ENCODE measurements at places on chromosomes 2 and 18.

- DNase-seq, result no peak
Measured at GRCh38 chr2:207819021-207819797, 49.5 kb upstream of the FZD5 start.

GRCh38 chr2:58918141-58918540, 677.0 kb upstream of the FANCL start:
- no peak for DNase-seq

- no peak for DNase-seq
Measured at GRCh38 chr2:42498497-42498896, 4.7 kb upstream of the KCNG3 start.

GRCh38 chr18:76488190-76488589, 6.9 kb downstream of the ZNF516 start:
- DNase-seq, result no peak

DNA sequence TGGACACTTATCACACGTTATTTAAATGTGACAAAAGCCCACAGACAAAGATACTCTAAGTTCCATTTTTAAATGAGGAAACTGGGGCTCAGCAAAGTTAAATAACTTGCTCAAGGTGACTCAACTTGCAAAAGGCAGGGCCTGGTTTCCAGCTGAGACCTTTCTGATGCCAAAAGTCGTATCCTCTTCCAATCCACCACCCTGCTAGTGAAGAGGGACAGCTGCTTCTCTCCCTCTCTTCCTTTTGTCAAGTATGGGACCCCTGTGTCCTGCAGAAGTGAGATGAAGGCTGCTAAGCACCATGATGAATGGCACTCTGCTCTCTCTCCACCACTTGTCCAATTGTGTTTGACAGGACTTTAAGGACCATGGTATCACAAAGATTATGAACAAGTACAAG, 140.9 kb downstream of the DYM start:
- DNase-seq, result no peak

- no peak for DNase-seq
Measured at GRCh38 chr2:6168485-6168884, 476.3 kb downstream of the SOX11 start.

DNA sequence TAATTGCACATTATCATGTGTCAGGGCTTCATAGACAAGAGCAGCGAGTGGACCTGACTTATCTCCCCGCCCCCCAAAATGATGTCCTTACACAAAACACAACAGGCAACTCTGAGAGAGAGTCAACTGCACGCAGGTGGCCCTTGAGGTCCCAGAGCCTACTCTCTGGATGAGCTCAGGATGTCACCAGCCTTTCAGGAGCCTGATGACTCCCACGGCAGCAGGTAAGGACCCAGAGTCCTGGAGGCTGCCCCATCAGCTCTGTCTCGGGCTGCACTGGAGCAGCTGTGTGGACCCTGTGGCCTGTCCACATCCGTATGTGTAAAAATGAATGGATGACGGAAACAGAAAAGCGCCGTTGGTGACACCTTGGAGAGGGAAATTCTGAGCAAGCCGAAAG, 130.9 kb downstream of the HDAC4 start:
- DNase-seq, result no peak

GRCh38 chr2:224841910-224842309, 125.7 kb upstream of the CCDC195 start:
- DNase-seq, result no peak

DNA sequence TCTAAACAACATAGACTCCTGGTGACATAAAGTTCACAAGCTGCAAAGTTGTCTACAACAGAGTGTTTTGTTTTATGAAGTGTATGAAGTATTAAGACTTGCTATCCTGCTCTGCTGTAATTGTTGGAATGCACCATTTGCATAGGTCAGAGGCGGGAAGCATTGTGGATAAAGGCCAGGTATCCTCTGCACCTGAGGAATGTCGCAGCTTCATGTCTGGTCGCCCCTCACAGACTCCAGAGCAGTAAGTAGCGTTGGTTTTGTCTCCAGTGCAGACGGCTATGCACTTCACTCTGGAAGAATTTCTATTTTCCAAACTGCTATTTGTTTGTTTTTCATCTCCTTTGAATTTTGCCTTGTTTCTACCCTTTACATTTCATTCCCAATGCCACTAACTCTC, 63.1 kb downstream of the UNC80 start:
- no peak for DNase-seq

DNA sequence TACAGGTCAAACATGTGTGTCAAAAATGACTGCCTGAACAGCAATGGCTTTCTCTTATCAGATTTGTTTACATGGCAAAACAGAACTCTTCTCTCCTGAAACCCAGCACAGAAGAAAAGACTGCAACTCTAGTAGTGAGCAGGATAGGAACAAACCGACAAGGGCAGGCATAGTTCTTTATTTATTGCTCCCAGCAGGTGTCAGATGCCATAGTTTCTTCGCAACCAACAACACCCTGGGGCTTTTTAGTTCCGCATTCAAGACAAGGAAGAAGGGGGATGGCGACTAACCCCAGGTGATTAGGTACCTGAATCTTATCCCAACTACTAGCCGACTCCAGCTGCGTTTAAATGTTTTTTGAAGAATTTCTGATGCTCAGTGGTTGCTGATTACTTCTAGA, 367.5 kb upstream of the FIGN start:
- DNase-seq, result no peak

DNA sequence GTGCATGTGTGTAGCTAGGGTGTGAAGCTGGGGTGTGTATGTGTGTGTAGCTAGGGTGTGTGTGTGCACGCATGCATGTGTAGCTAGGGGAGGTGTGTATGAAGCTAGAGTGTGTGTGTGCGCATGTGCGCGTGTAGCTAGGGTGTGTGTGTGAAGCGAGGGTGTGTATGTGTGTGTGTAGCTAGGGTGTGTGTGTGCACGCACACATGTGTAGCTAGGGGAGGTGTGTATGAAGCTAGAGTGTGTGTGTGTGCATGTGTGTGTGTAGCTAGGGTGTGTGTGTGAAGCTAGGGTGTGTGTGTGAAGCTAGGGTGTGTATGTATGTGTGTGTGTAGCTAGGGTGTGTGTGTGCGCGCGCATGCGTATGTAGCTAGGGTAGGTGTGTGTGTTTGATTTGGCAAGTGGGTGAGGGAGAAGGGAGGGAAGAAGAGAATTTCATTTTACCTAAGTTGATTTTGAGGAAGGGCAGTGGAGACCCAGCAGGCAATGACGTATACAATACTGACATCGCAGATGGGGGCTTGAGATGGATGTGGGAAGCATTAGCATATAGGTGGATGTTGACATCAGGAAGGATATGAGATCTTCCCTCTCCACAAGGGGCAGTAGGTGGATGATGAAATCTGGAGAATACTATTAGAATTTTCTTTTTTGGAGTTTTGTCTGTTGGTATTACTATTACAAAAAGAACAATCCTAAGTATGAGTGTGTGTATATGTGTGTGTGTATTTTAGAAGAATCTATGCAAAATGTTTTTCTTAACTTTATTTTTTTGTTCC, 70.7 kb downstream of the PRELID3A start:
- no peak for DNase-seq

DNA sequence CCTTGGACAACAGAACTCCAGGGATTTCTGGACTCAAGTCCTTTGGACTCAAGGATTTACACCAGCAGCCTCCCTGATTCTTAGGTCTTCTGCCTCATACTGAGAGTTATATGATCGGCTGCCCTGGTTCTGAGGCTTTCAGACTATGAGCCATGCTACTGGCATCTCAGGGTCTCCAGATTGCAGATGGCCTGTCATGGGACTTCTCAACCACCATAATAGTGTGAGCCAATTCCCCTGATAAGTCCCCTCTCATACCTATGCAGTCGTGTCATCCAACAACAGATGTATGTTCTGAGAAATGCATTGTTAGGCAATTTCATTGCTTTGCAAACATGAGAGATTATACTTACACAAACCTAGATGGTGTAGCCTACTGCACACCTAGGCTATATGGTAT, 61.4 kb upstream of the MSTN start:
- DNase-seq, result no peak

DNA sequence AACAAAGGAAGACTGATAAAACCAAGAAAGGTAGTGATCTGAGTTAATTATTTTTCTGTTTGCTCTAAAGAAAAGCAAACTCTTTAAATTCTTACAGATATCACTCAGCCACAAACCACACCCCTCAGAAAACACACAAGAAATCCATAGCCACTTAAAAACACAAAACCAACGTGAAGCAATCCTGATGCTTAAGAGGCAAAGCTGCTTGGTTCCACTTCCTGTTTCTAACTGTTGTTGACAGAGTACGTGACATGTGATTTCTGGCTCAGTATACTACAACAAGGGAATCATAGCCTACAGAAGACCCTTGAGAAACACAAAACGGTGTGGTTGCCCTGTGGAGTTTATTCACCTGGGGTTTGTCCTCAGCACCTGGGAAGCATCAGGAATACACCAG, 240.9 kb upstream of the APCDD1 start:
- no peak for DNase-seq

DNA sequence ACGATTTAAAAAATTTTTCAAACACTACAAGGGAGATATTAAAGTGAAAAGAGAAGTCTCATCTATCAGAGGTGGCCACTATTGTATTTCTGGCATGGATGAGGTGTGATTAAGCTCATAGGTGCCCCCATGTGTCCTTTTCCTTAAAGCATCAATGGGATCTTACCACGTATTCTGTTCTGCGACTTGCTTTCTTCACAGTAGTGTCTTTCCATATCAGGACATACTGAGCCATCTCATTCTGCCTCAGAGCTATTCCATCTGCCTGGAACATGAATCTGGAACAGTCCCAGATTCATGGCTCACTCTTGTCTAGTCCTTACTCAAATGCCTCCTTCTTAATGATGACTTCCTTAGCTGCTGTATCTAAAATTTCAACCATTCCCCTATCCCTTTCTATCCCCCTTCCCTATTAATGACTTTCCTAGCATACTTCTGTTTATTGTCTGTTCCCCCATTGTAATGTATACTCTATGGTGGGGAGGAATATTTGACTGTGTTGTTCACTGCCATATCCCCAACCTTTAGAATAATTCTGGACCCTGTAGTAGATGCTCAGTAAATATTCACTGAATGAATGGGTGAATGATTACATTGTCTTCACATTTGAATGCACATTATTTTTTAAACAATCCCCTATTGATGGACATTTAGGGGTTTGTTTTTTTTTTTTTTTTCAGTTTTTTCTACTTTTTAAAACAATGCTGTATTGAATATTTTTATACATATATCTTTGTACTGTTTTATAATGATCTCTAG, 11.1 kb downstream of the STAMBP start:
- no peak for DNase-seq

- DNase-seq, result no peak
Measured at GRCh38 chr18:59041296-59041695, 98.4 kb upstream of the SEC11C start.

GRCh38 chr2:100776445-100776844, 43.5 kb upstream of the NPAS2 start:
- no peak for DNase-seq

- no peak for DNase-seq
Measured at GRCh38 chr2:113273027-113273551, 5.6 kb downstream of the PAX8 start.

DNA sequence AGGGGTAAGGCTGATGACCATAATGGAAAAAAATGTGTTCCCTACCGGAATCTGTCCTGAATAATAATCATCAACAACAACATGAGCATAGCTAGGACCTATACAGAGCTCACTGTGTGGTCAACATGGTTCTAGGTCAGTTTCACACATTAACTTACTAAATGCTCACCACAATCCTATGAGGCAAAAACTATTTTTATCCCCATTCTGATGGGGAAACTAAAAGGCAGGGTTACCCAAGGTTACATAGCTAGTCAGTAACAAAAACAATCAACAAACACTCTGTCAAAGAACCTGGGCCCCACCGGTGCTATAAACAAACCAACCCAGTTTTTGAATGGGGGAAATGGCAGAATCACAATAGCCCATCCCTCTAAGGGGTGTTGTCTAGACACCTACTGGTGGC, 40.1 kb downstream of the AOX1 start:
- no peak for DNase-seq

- no peak for DNase-seq
Measured at GRCh38 chr2:67384123-67384822, 12.9 kb upstream of the ETAA1 start.

DNA sequence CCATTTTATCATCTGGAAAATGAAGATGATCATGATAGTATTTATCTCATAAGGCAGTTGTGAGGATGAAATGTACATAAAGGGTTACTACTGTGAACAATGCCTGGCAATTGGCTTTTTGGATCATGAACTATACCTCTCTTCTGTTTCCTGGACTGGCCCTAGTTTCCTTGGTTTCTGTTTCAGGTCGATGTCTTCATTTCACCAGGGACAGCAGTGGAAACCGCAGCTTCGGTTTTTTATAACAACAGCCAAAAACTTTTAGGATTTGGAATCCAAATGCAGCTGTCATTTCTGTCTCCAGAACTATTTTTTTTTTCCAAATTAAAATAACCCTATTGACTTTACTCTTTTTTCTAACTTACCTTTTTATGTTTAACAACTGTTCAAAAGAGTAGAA, 425.1 kb downstream of the RND3 start:
- no peak for DNase-seq

DNA sequence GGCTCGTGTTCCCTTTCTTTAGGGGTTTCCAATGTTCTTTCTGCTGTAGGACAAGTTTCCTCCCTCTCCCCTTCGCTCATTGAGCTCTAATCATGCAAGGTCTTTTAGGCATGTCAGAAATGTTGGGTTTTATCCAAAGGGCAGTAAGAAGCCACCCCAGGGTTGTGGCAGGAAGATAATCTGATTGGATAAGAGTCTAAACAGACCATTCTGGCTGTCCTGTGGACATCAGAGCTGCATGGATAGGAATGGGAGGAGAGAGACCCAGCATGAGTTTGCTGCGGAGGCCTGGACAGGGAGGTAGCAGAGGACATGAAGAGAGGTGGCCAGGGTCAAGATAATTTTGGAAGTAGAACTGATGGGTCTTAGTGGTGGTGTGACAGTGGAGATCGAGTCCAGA, 88.2 kb downstream of the ACKR3 start:
- no peak for DNase-seq

- DNase-seq, result no peak
Measured at GRCh38 chr2:183243758-183244157, 119.5 kb downstream of the NUP35 start.

DNA sequence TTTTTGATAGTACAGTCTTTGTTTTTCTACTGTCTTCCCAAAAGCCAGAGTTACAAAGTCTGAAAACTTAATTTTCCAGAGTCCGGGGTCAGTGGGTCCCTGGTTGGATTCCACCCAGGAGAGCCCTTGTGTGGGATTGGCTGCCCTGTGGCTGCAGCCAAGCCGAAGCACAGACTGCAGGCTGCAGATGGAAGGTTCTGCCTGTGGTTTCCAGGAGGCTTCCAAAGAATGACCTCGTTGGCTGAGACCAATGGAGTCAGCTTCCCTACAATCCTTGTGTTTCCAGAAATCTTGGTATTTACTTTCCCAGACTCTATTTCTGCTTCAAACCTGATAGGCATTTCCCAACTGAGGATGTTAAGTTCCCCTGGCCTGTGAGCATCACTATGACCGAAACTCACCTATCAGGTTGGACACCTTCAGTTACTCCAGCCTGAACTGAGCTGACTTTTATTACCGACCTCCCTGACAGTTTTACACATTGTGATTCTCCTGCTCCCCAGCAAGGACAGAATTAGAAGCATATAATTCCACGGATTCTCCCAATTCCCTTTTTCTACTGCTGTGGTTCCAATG, 117.5 kb upstream of the CCDC68 start:
- DNase-seq, result no peak

Measured in activated CD8-positive, alpha-beta memory T cell treated with anti-CD3 and anti-CD28 coated beads for 1 hour (primary cell).